ENCODE measurements at places on chromosomes 3 and 15.

DNA sequence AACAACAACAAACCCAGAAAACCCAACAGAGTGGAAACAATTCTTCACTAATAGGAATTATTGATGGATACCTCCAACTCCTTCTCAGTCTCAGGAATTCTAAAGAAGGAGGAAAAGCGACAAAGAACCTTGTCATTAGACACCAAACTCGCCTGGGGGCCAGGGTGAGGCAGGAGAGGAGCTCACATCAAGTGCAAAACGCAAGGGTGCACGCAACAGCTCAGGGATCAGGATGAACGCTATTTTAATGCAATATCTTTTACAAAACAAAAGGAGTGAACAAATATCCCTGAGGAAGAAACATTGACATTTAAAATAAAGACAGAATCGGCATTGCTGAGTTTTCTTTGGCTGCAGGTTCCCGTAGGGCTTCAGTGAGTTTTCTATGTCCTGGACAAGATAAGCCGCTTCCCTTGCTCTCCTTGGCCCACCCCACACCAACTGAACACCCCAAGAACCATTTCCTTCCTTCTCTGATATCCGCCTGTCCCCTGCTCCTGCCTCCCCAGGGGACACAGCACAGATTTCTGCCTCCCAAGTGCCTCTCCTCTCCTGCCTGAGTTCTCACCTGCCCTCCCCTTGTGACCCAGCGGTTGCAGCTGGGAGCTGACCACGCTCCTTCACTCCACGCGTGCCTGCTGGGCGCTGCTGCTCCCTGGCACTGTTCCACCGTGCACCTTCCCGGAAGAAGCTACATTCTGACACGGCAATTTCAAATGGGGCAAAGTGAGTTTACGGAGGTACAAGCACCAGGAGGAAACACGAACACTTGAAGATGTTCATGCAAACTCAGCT, 63.0 kb downstream of the ATP10A start:
- no peak for DNase-seq

GRCh38 chr3:14179114-14179465, 473 bp downstream of the LSM3 start:
- DNase-seq = no peak

- DNase-seq = no peak
Observed at GRCh38 chr3:82088749-82089148, 327.3 kb upstream of the GBE1 start.

DNA sequence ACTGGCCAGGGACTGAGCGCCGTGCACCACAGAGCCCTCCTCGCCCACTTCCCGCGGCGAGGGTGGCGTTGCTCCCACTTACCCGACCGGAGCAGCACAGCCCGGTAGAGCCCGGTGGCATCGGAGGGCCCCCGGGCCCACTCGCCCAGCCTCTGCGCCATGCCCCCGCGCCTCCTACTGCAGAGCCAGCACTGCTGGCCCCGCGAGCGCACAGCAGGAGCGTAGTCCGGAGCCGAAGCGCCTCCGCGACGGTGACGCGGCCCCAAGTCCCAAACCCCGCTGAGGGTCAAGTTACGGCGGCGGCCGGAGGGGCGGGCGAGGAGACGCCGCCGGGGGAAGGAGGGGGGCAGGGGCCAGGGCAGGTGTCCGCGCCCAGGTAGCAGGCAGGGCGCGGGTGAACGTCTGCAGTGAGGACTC, 9.6 kb upstream of the FAM107A start:
- DNase-seq = no peak

GRCh38 chr3:114464548-114464947, 170.7 kb downstream of the TIGIT start:
- no peak for DNase-seq

GRCh38 chr15:83993591-83993990, 242.0 kb upstream of the GOLGA6L4 start:
- DNase-seq = no peak

DNA sequence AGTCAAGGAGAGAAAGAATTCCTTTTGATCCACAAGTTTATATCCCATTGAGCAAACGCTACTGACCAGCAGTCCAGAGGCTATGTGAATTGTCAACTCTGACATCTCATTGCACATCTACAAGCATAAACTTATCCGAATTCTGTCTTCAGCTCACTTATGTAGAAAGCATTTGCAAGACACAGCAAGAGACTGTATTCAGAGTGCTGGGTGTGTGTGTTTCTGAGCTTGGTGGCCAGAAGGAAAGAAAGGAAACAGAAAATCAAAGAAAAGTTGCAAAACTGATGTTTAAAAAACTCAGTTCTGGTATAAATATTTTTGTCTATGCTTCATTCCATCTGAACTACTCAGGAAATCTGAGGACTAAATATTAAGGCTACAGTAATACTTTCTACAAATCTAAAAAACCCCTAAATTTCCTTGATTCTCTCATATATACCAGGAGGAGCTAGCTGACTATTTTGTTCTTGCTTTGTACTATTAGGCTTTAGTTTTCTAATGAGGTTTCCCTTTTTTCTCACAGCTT, 45.5 kb downstream of the LSAMP start:
- no peak for DNase-seq

GRCh38 chr3:121793078-121793477, 41.8 kb downstream of the IQCB1 start:
- no peak for DNase-seq
